ENCODE measurements at places on chromosomes 2 and 18.

GRCh38 chr2:225041851-225042799 lies at the start of gene DOCK10:
TSS of gene DOCK10 (minus strand) at chr2:225042468. CDS start at chr2:225042374, 94 bp downstream.
- DNase-seq: no peak

DNA sequence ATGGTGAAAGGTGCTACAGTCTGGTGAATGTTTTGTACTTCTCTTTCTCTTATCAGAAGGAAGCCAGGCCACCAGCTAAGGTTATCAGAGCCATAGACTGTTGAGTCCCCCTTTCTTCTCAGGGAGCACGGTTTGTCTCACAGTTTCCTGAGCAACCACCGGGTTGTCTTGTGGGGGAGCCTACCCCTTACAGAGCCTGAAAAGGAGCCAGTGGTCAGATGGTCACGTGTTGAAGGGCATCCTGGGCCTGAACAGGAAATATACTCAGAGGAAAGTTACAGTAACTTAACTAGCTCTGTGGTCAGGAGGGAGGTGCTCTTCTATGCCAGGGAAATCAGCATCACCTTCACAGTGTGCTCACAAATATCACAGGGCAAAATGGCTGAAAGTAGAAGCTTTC lies 11.6 kb downstream of the CD28 start:
- peak; percentile 28 for DNase-seq

DNA sequence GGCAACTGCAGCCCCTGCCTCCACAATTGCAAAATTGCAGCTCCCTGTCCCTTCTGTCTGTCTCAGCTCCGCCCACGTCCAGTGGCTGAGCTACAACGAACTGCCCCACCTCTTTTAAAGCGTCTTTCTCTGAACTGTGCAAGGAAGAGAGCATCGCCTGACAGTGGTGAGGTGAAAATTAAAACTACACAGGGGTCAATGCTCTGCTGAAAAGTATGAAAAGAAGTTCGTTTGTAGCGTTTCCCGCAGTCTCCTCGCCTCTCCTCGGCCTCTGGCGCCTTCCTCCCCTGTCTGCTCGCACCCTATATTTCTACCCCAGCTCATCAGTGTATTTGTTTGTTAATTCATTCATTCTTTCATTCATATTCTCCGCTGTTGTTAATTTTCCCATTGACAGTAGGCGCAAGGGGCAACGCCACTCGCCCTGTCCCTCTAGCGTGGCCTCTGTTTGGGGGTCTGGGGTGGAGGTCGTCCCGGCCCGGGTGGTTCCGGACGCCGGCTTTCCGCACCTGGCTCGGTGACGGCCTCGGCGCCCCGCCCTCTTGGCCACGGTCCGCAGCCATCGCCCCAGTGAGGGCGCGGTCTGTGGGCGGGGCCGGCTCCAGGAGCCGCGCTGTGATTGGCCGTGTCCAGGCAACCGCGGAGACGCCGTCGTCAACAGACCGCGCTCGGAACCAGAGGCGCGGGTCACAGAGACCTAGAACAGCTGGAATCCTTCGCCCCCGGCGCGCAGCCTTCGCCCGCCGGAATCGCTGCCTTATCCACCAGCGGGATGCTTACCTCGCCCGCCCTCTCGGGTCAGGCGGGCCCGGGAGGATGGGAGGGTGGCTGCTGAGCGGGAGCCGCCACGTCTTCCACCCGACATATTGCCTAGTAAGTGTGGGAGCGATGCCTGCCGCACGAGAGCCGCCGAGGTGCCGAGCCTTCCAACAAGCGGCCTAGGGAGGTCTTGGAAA lies at the start of gene VWA3B:
Gene VWA3B, plus strand, starts transcription at position 677 of the 956 bp plus-strand sequence. CDS start 5,926 bp downstream, outside the sequence.
- no peak for DNase-seq

DNA sequence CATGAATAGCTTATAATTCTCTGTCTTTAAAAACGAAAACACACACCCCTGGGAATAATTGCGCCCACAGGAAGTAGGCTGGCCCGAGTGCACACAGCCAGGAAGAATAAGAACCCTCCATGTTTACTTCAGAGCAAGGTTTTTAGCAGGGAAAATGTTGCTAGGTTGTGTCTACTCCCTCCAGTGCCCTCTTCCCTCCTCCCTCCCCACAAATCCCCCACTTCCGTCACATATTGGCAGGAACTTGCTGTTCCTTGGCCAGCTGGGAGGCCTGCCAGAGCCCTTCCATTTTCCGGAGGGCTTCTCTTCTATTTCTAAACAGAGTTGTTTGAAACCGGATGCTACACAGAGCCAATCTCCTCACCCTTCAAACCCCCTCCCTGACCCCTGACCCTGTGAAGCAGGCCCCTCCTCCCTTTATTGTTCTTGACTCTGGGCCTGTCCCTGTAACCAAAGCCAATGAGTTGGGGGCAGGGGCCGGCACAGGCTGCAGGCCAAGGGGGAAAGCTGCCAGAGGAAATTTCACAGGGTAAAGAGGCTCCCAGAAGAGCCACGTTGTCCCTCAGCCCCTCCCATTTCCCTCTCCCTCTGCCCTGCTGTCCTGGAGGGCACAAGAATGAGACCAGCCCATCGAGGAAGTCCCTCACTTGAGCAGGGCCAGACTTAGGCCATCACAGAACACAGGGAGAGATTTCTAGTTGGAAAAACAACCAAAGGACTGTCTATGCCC lies 49.8 kb upstream of the LGALSL start:
- no peak for DNase-seq

- DNase-seq: no peak
Measured at GRCh38 chr2:237280939-237281338, 133.0 kb downstream of the COL6A3 start.

GRCh38 chr2:166081131-166081632 lies 46.6 kb downstream of the SCN1A start:
- no peak for DNase-seq

GRCh38 chr18:40493316-40493715 lies 1461.7 kb upstream of the PIK3C3 start:
- no peak for DNase-seq
